Activated B cell treated with CpG ODN at 0.5 μM for 24 hours (primary cell): ENCODE measurements at places on chromosomes 1 and 21. TPM values are rescaled to one million over a fixed set of nuclear protein-coding genes. Genes with fewer than 3 reads are reported as not detected.
A peak's percentile ranks its signal among the peaks of the same experiment; 100 is the strongest.

DNA sequence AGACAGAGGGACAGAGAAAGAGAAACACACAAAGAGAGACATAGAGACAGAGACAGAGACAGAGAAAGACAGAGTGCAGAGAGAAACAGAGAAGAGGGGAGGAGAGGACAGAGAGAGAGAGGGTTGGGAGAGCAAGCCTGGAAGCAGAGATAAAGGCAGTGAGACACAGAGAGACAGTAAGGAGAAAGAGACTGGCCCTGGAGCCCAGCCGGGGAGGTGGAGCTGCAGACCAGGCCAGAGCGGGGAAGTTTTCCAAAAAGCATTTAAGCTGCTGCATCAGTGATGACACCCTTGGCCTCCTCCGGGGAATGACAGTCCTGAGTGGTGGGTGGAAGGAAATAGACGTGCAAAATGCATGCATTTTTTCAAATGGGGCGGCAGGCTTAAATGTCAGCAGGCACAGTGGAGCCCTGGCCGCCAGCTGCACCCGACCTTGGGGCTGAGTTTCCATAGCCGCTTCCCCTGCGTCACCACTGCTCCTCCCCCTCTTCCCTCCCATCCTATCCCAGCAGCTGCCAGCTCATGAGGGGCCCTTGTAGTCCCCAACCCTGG, 95.4 kb upstream of the KLHDC7A start:
- no peaks in the 10 kb centered on the region for H3K36me3 ChIP-seq
- H3K4me1 ChIP-seq, result no peaks in the 10 kb centered on the region
- no peak overlapping the region for H3K27ac ChIP-seq
- no peak overlapping the region for H3K4me3 ChIP-seq
- no peak for DNase-seq

DNA sequence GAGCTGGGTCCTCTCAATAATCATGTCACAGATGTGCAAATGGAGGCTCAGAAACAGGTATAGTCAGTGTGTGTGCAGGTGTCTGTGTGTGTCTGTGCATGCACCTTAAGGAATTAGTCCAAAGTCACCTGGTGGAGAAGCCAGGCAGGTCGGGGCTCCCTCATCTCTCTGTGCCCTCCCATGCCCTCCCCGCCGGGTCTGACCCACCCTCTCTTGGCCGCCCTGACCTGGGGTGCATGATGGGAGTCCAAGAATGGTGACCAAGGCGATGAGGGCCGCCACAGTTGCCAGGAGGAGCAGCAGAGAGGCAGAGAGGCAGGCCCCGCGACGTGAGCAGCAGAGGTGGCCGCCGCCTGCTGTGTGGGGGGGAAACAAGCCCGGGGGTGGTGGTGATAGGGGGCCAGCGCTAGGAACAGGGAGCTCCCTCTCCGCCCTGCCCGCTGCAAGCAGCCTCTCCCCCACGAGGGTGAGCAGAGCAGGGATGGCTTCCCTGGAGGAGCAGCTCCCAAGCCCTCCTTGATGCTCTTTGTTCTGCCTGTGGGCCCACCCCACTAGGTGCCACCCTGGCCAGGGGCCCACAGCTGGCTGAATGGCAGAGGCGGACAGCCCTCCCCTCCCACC, 3.9 kb downstream of the LDLRAD1 start:
- no peak overlapping the region for H3K4me3 ChIP-seq
- DNase-seq, result no peak
- H3K27ac ChIP-seq, result no peak overlapping the region
- H3K4me1 ChIP-seq, result no peaks in the 10 kb centered on the region

DNA sequence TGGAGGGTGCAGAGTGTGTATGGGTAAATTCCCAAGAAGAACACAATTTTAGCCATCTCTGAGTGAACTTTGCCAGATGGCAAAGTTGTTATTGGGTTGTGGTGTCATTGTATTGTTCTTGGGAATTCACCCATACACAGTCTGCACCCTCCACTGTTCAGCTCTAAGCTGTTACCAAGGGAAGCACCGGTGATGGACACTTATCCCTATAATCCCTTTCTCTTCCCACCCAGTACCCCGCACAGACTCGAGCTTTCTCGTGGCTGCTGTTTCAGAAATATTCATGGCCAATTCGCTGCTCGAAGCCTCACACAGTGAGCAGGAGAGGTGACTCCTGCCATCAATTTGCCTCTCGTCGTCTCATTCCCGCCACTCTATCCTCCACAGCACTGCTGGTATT, 95.7 kb upstream of the PALMD start:
- H3K27ac ChIP-seq, result no peak overlapping the region
- H3K36me3 ChIP-seq, result no peaks in the 10 kb centered on the region
- no peaks in the 10 kb centered on the region for H3K4me1 ChIP-seq

GRCh38 chr1:112318698-112319370, 77.2 kb upstream of the CTTNBP2NL start:
- H3K36me3 ChIP-seq, result no peaks in the 10 kb centered on the region
- no peak overlapping the region for H3K4me3 ChIP-seq
- H3K27ac ChIP-seq, result no peak overlapping the region
- no peaks in the 10 kb centered on the region for H3K4me1 ChIP-seq
- DNase-seq, result no peak
- peaks cover 23% of the 10 kb centered on the region for H3K27me3 ChIP-seq

DNA sequence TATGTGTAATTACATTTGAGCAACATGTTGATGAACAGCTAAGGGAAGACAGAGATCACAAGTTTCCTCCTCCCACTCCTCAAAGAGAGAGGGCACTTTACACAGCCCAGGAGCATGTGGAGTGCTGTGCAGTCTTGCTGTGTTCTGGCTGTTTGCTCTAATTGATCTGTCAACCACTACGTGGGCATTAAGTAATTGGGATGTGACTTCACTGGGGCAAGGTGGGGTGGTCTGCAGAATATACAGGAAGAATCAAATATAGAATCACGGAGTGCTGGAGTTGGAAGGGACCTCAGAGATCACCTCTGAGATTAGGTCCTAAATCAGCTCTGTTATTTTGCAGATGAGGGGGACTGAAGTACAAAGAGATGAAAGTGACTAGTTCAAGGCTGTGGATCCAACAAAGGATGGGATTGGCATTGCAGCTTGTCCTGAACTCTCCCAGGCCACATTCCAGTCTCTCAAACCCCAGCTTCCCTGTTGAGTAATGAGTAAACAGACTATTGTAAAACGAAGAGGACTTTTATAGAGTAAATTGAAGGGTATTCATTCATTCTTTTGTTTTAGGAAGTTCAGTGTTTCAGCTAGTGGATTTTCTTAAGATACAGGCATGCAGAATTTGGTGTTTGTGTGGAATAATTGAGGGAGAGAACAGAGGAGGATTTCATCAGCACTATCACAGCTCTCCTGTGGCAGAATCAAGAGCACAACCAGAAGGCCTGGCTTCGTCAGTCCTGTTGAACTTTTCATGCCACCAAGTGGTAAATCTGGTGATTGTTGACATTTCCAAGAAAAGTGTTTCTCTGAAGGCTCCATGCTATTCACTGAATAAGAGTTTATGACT, 22.4 kb downstream of the NOS1AP start:
- H3K27ac ChIP-seq, result no peak overlapping the region
- DNase-seq, result no peak
- no peak overlapping the region for H3K4me3 ChIP-seq
- peaks cover 11% of the 10 kb centered on the region for H3K27me3 ChIP-seq

DNA sequence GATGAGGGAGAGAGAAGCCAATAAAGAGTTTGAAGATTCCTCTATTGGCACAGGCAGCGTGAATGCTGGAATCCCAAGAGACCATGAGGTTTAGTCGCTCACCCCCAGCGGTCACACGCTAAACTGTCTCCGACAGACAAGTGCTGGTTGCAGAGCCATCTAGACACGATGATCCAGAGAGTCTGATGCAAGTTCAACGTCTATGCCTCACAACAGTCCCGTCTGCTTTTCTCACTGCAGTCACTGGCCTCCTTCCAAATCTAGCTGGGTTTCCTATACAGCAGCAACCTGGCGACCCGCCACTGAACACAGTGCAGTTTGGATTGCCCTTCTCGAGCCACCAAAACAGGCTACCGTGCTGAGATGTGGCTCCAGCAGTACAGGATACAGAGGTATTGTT, 98.6 kb upstream of the KRTAP19-8 start:
- no peak overlapping the region for H3K27ac ChIP-seq
- H3K4me3 ChIP-seq, result no peak overlapping the region
- H3K27me3 ChIP-seq, result peaks cover 10% of the 10 kb centered on the region
- peaks cover 13% of the 10 kb centered on the region for H3K4me1 ChIP-seq
- DNase-seq, result no peak

GRCh38 chr1:205488074-205488723, 16.3 kb upstream of the CDK18 start:
- H3K27ac ChIP-seq, result no peak overlapping the region
- peaks cover 7% of the 10 kb centered on the region for H3K4me1 ChIP-seq
- H3K36me3 ChIP-seq, result no peaks in the 10 kb centered on the region
- no peak overlapping the region for H3K4me3 ChIP-seq
- peaks cover 47% of the 10 kb centered on the region for H3K27me3 ChIP-seq

- no peak overlapping the region for H3K27ac ChIP-seq
- H3K4me1 ChIP-seq, result no peaks in the 10 kb centered on the region
- H3K36me3 ChIP-seq, result peaks cover 6% of the 10 kb centered on the region
- peaks cover 20% of the 10 kb centered on the region for H3K27me3 ChIP-seq
Observed at GRCh38 chr1:231682779-231683178, 56.2 kb downstream of the DISC1 start.

GRCh38 chr1:182563095-182563494, 26.0 kb downstream of the RNASEL start:
- no peak overlapping the region for H3K27ac ChIP-seq
- H3K36me3 ChIP-seq, result no peaks in the 10 kb centered on the region
- H3K4me3 ChIP-seq, result no peak overlapping the region
- peaks cover 2% of the 10 kb centered on the region for H3K4me1 ChIP-seq
- DNase-seq, result no peak

DNA sequence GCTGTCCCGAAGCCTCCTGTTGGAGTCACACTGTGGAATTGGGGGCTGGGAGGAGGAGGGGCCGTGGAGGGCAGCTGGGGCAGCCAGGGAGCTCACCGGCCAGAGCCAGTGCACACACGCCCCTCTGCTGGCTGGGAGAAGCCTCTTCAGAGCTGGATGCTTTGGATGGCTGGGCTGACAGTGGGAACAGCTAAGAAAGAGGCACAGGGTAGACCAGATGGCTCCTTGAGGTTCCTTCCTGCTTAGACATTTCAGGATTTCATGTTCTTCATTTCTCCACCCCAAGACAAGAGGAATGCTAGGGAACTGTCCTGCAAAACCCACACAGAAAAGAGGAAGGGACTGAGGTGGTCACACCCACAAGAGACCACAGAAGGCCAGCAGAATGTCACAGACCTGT, 254.8 kb upstream of the VAMP3 start:
- H3K27me3 ChIP-seq, result peaks cover 7% of the 10 kb centered on the region
- H3K27ac ChIP-seq, result no peak overlapping the region
- DNase-seq, result no peak
- no peak overlapping the region for H3K4me3 ChIP-seq
- H3K4me1 ChIP-seq, result no peaks in the 10 kb centered on the region
- no peaks in the 10 kb centered on the region for H3K36me3 ChIP-seq

KIF14 gene
- 0.27 and 0.38 TPM in 2 replicates for total RNA-seq

FAM72D gene
- total RNA-seq, result 0.17 and 0.20 TPM in 2 replicates

TPTE gene
- total RNA-seq, result not detected in 2 replicates

DNA sequence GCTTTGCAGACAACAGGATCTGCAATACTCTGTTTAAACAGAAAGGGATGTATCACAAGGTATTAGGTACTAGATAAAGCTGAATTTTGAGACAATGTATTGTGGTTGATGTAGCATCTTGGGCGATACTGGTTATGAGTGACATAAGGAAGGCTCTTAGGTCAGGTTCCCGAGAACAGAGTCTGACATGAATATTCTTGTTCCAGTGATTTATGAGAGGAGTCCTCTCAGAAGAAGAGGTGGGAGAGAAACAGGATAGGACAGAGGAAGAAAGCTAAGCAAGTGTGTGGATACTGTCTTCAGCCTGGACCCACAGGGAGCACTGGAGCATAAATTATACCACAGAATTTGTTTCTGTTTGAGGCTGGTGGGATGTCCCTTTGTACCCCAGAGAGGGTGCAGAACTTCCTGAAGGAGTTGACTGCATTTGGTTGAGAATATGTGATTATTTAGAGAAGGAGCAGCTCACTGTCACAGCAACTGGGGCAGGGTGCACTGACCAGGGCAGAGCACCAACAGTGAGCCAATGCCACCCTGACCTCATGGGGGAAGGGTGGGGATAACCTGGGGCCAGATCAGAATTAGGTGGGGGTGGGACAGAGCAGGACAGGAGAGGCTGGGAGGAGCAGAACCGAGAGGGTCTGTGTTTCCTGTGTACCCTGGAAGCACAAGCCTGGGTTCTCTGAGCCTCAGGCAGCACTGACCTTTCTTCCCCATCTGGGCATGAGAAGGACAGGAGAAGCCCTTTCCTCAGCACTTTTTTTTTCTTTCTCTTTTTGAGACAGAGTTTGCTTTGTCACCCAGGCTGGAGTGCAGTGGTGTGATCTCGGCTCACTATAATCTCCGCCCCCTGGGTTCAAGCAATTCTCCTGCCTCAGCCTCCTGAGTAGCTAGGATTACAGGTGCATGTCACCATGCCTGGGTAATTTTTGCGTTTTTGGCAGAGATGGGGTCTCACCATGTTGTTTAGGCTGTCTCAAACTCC, 36.3 kb upstream of the SLC6A9 start:
- H3K36me3 ChIP-seq, result no peaks in the 10 kb centered on the region
- peaks cover 42% of the 10 kb centered on the region for H3K4me1 ChIP-seq
- no peak for DNase-seq
- peak overlapping the region; percentile 71 for H3K4me3 ChIP-seq
- H3K27me3 ChIP-seq, result peaks cover 3% of the 10 kb centered on the region

DNA sequence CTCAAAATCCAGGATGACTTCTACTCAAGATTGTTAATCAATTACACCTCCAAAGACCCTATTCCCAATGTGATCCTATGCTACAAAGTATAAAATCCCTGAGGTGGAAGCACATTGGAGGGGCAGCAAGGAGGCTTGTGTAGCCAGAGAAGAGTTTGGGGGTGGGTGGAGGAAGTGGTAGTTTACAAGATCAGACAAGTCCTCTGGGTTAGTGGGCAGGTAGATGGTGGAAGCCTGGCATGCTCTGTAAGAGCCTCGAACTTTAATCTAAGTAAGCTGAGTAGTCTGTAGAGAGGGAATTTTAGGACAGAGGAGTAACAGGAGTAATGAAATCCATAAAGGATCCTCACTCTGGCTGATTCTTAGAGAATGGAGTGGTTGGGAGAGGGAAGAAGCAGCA, 65.0 kb upstream of the KCTD3 start:
- no peak for DNase-seq
- H3K4me1 ChIP-seq, result no peaks in the 10 kb centered on the region
- H3K4me3 ChIP-seq, result no peak overlapping the region
- no peaks in the 10 kb centered on the region for H3K36me3 ChIP-seq
- no peak overlapping the region for H3K27ac ChIP-seq

ALX3 gene
- not detected in 2 replicates for total RNA-seq

OR6K3 gene
- total RNA-seq, result not detected in 2 replicates
